ENCODE measurements at places on chromosomes 7 and 10.

DNA sequence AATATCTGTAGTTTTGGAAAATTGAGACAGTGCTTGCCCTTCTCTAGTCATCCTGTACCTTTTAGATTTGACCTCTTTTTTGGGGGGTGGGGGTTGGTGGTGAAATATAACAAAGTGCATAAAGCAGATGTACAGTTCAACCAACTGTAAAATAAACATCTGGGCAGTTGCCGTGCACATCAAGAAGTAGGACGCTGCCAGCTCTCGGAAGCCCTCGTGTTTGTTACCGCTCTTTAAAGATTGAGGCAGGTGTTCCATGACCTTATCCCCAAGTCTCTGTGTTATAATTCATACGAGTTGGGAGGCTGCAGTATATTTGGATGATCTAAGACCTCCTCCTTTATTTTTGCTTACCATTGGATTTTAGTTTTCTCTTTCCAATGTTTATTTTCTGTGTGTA lies 55.1 kb downstream of the SDK1 start:
- no peak for DNase-seq

- peak; percentile 21 for DNase-seq
Observed at GRCh38 chr7:47391726-47392125, 190.2 kb downstream of the TNS3 start.

GRCh38 chr7:73880755-73881328 lies 19.9 kb downstream of the TMEM270 start:
- no peak for DNase-seq

DNA sequence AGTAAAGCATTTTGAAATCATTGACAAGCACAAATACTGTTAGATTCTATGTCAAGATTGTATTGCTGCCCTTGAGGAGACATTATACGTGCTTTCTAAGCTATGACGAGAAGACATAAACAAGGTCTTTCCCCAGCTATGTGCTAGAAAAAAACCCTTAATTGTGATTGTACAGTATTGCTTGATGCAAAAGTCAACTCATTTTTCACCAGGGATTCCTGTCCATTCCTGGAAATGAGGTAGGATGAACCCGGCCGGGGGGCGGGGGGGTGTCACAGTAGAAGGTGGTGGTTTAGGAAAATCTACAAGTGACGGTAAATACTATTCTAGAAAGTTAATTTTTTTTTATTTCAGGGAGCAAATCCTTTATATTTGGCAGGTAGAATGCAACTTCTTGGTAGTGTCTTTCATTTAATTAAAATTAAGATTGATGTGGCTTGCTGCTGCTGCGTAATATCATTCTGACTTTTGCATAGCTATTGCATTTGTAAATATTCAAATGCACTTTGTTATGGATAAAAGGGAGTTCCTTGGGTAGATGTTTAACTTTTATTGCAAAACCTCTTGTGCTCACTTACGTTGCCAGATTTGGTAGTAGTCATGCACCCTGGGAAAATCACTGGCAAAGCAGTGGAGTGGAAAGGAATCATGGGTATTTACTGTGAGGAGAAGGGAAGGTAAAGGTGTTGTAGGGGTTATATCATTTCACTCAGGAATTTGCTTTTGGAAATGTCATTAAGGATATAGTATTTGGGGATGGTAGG lies 164.4 kb upstream of the PRPS1L1 start:
- no peak for DNase-seq

All from aorta (tissue), 5 donors.